Mesothelial cell of epicardium (in vitro differentiated cells): ENCODE measurements at places on chromosomes 4 and X. TPM values are rescaled to one million over a fixed set of nuclear protein-coding genes. Genes with fewer than 3 reads are reported as not detected.

Gene EFHC2
- total RNA-seq: 1.5 to 2.4 TPM (median 2.0 TPM) in 3 replicates

- H3K27ac ChIP-seq: peak overlapping the region; percentile 79
- H3K27me3 ChIP-seq: peaks cover 2% of the 10 kb centered on the region
- no peak for DNase-seq
- peaks cover 10% of the 10 kb centered on the region for H3K4me1 ChIP-seq
- H3K4me3 ChIP-seq: no peak overlapping the region
- H3K36me3 ChIP-seq: no peaks in the 10 kb centered on the region
Observed at GRCh38 chrX:70087857-70088630, 25.8 kb downstream of the OTUD6A start.

GRCh38 chr4:87540146-87541058, 11.2 kb upstream of the SPARCL1 start:
- H3K27me3 ChIP-seq: no peaks in the 10 kb centered on the region
- no peak overlapping the region for H3K4me3 ChIP-seq
- no peak overlapping the region for H3K27ac ChIP-seq
- H3K4me1 ChIP-seq: no peaks in the 10 kb centered on the region
- H3K36me3 ChIP-seq: peaks cover 6% of the 10 kb centered on the region

- no peak overlapping the region for H3K27ac ChIP-seq
- H3K36me3 ChIP-seq: peaks cover 2% of the 10 kb centered on the region
- no peaks in the 10 kb centered on the region for H3K27me3 ChIP-seq
- no peak overlapping the region for H3K4me3 ChIP-seq
- peaks cover 8% of the 10 kb centered on the region for H3K4me1 ChIP-seq
Observed at GRCh38 chr4:36173905-36174304, 70.4 kb downstream of the ARAP2 start.

Gene TEX11
- not detected in 3 replicates for total RNA-seq

Gene SLC6A14
- total RNA-seq: 0.11 to 0.27 TPM (median 0.16 TPM) in 3 replicates

GRCh38 chrX:2398064-2398656, 102.6 kb downstream of the DHRSX start:
- no peak overlapping the region for H3K4me3 ChIP-seq
- H3K36me3 ChIP-seq: peaks cover 8% of the 10 kb centered on the region
- no peak overlapping the region for H3K27ac ChIP-seq
- no peaks in the 10 kb centered on the region for H3K27me3 ChIP-seq
- no peak for DNase-seq

Gene CENPVL2
- 0.31 to 0.68 TPM (median 0.49 TPM) in 3 replicates for total RNA-seq

Gene KLF8
- total RNA-seq: 9.6 to 9.8 TPM (median 9.7 TPM) in 3 replicates

DNA sequence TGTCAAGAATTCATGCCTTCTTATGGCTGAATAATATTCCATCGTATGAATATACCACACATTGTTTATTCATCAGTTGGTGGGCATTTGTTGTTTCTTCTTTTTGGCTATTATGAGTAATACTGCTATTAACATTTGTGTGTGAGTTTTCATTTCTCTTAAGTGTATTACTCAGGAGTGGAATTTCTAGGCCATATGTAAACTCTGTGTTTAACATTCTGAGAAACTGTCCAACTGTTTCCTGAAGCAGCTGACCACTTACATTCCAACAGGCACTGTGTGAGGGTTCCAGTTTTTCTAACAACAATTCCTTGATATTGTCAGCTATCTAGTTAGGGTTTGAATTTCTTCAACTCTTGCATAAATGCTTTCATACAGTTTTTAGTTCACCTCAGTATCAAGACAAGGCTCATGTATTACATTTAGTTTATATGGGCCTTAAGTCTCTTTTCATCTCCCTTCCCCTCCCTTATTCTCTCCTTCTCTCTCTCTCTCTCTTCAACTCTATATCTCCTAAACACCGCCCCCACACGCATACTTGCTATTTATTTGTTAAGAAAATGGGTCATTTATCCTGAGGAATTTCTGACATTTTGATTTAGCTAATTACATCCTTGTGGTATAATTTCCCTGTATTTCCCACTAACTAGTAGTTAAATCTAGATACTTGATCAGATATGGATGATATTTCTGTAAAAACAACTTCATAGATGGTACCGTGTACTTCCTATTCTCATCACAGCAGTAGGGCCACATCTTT, 77.4 kb downstream of the WDR19 start:
- no peak overlapping the region for H3K4me3 ChIP-seq
- no peak for DNase-seq
- peaks cover 10% of the 10 kb centered on the region for H3K4me1 ChIP-seq
- H3K27ac ChIP-seq: no peak overlapping the region
- H3K27me3 ChIP-seq: no peaks in the 10 kb centered on the region
- peaks cover 30% of the 10 kb centered on the region for H3K36me3 ChIP-seq

DNA sequence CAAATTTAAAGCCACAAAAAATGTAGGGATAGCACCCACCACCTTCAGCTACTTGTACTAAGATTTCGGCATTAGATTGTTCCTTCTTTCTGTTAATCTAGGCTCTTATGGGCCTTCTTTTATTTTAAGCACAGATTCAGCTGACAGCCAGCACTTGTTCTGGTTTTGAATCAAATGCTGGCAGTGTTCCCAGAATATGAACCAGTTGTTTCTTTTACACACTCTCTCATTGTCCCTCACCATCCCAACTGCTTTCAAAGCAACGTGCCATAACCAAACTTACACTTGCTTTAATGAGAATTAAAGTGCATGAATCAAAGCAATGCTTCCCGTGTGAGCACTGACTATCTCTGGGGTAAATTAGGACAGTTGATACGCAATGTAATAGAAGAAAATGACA, 744.5 kb upstream of the FAM241A start:
- peak overlapping the region; percentile 68 for H3K27ac ChIP-seq
- no peak for DNase-seq
- H3K4me1 ChIP-seq: peaks cover 19% of the 10 kb centered on the region
- H3K36me3 ChIP-seq: no peaks in the 10 kb centered on the region

DNA sequence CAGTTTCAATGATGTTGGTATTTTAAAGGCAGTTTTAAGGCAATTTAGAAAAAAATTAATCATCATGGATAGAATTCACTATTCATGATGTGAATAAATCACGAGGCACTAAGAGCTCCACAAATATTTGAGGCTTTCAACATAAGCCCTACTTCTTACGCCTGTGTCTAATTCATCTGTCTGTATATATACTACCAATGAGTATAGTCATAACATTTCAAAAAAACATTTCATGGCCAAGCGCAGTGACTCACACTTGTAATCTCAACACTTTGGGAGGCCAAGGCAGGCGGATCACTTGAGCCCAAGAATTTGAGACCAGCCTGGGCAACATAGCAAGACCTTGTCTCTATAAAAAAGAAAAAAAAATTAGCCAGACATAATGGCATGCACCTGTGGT, 56.5 kb downstream of the FBXL5 start:
- DNase-seq: no peak
- H3K4me3 ChIP-seq: no peak overlapping the region
- H3K36me3 ChIP-seq: peaks cover 38% of the 10 kb centered on the region
- no peak overlapping the region for H3K27ac ChIP-seq
- no peaks in the 10 kb centered on the region for H3K4me1 ChIP-seq

DNA sequence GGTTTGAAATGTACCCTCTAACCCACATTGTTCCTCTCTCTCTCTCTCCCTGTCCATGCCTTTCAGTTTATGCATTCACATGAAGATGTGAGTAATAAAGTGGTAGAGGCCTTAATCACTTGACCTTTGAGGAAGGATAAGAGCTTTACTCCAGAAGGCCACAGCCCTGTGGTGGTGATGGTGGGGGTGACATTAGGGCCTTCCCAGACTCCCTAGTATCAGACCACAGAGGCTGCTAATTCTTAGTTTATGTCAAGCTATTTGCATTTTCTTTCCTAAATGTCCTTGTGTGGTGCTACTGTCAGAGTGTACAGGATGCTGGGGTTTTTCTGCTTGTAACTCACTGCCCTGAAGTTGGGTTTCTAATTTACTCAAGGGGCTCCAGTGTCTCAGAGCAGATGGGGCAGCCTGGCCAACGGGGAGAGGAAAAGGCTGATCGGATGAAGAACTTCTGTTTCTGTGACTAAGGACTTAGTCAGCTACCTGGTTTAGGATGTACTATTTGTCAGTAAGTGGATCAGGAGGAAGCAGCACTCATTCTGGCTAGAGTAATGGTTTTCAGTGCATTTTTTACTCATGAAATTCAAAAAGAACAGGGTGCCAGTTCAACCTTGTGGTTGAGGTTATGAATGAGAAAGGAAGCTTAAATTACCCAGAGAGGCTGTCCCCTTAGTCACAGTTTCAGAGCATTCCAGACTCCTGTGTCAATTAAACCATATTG, 509.6 kb upstream of the DIPK2B start:
- H3K27ac ChIP-seq: no peak overlapping the region
- H3K36me3 ChIP-seq: no peaks in the 10 kb centered on the region
- no peak overlapping the region for H3K4me3 ChIP-seq

Gene PLS3
- 417 to 443 TPM (median 428 TPM) in 3 replicates for total RNA-seq

Gene RRAGB
- total RNA-seq: 26.9 to 30.6 TPM (median 27.8 TPM) in 3 replicates
